Smooth muscle cell of the brain vasculature (primary cell): ENCODE measurements at places on chromosomes 3 and 15.
A peak's percentile ranks its signal among the peaks of the same experiment; 100 is the strongest.

DNA sequence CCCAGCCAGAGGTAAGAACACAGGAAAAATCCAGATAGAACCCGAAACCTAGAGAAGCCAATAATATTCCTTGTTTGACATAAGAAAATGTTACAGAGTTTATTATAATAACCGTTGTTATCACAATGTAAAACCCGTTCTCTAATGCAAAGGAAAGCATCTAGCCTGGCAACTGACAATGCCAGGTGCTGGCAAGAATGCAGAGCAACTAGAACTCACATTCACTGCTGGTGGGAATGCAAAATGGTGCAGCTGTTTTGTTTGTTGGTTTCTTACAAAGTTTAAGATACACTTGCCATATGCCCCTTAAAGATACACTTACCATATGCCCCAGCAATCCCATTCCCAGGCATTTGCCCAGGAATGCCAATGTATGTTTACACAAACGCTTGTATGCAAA, 23.4 kb downstream of the VPS39 start:
- DNase-seq, result no peak

DNA sequence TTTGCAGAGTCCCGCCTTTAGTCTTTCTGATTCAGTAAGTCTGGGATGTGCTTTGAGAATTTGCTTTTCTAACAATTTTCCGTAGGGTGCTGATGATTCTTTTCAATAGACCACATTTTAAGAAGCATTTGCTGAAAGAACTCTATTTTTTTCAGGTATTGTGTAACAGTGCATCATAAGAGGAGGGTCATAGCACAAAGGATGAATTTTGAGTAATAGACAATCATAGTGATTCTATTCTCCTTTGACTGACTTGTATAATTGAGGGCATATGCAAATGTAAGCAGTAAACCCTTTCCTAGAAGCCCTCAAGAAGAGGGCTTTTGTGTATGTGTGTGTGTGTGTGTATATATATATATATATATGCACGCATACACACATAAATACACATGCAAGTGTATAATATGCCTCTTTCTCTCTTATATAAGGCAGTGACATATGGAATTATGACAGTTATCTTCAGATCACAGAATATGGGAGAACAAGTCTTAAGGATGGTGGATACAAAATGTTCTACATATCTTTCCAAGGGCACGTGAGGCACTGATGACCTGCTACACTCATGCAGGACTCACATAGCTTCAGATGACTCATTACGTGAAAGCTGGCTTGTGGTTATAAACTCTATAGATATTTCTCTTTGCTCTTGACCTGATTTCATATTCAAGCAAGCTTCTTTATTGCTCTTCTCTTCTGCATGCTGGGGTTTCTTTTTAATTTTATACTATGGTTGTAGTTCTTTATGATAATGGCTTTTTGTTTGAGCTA, 6.5 kb upstream of the PLSCR1 start:
- DNase-seq, result peak; percentile 47

GRCh38 chr15:62105266-62105665, 38.5 kb downstream of the C2CD4A start:
- DNase-seq, result no peak

- DNase-seq, result no peak
Measured at GRCh38 chr3:50442945-50443579, 60.4 kb downstream of the CACNA2D2 start.

DNA sequence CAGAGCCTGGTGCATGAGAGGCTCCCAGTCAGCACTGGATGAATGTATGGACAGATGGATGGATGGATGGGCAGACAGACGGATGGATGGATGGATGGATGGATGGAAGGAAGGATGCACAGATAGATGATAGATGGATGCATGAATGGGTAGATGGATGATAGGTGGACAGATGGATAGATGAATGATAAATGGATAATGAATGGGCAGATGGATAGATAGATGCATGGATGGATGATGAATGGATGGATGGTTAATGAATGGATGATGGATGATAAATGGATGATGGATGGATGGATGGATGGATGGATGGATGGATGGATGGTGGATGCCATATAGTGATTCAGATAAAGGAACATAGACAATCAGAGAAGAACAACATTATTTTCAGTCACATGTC, 71.0 kb downstream of the SLC6A11 start:
- no peak for DNase-seq

DNA sequence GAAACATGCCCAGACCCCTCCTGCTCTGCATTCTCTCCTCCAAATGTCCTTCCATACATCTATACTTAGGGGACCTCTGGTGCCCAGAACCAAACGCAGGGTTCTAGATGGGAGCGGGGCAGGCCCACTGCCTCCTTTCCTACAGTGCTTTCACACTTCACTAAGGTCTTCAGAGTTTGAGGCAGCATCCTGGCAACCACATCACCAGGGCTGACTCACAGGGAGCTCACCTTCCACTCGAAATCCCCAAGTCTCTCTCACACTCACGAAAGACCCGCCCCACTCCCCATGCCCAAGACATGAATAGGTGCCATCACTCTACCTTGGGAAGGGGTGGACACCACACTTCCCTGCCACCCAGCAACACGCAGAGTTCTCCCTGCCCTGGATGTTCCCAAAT, 18.9 kb downstream of the HOMER2 start:
- no peak for DNase-seq

GRCh38 chr15:54032066-54032465, 53.8 kb downstream of the UNC13C start:
- no peak for DNase-seq

GRCh38 chr15:62994975-62995681, 47.4 kb upstream of the TPM1 start:
- no peak for DNase-seq

DNA sequence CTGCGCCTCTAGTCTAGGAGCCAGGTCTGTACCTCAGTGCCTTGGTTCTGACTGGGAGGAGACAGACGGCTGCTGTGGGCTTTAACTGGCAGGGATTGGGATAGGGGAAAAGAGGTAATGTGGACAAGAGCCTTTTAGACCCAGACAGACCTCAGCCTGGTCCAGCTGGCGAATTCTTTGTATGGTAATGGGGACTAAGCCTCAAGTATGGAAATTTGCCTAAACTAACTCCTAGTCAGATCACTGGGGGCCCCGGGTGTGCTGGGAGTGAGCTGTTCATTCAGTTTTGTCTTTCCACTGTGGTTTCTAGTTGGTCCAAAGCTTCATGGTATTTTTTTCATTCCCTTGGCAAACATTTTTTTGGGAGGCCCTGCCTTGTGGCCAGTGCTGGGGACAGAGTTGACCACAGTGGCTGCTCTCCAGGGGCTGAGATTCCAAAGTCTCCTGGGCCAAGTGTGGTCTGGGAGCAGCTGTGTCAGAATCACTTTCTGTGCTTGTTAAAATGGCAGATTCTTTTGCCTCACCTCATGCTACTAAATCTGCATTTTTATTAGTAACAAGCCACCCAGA, 261.4 kb upstream of the C2CD4B start:
- DNase-seq, result no peak

DNA sequence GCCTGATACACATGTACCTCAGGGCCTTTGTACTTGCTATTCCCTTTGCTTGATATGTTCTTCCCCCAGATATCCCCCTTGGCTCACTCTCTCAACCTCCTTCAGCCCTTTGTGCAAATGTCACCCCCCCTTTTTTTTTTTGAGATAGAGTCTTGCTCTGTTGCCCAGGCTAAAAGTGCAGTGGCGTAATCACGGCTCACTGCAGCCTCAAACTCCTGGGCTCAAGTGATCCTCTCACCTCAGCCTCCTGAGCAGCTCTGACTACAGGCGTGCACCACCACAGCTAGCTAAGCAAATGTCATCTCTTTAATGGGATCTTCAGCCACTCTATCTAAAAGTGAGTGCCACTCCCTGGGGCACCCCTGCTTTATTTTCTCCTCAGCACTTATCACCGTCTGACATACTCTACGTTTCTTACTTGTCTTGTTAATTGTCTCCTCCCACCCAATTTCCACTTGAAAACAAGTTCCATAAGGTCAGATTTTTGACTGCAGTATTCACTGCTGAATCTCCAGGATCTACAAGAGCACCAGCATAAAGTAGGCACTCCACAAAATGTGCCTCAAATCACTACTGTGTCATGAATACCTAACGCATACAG, 14.6 kb downstream of the IP6K2 start:
- DNase-seq, result no peak

DNA sequence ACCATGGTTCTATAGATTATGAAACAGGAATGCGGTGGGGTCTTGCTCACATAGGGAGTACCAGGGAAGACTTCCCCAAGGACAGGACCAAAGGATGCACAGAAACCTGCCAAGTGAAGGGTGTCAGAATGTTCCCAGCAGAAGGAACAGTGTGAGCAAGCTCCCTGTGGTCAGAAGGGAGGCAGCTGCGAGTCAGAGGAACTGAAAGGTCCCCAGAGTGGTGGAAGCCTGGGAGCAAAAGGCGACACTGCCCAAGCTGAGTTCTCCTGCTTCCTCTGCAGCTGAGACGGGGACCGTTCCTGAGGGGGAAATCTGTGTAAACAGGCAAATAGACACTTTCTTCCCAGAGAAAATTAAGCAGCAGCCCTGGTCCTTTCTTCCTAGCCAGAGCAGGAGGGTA, 14.2 kb upstream of the SLC6A6 start:
- DNase-seq, result no peak

DNA sequence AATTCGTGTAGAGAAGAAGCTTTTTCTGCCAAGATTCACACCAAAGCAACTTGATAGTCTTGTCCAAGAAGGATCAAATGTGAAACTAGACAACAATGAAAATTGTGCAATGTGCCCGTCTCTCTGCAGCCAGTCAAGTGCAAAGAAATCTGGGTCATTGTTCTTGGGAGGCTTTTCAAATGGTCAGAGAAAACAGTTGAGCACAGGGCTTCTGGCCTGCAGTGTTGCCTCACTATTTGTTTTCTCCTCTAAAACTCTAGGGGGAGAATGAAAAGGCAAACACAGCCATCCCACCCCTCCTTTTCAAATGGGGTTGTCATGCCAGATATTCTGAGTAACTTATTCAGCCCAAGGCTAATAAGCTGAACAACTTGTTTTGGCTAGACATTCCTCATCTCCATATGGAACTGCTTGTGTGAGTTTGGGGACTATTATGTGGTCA, 417.6 kb upstream of the CDIN1 start:
- no peak for DNase-seq

DNA sequence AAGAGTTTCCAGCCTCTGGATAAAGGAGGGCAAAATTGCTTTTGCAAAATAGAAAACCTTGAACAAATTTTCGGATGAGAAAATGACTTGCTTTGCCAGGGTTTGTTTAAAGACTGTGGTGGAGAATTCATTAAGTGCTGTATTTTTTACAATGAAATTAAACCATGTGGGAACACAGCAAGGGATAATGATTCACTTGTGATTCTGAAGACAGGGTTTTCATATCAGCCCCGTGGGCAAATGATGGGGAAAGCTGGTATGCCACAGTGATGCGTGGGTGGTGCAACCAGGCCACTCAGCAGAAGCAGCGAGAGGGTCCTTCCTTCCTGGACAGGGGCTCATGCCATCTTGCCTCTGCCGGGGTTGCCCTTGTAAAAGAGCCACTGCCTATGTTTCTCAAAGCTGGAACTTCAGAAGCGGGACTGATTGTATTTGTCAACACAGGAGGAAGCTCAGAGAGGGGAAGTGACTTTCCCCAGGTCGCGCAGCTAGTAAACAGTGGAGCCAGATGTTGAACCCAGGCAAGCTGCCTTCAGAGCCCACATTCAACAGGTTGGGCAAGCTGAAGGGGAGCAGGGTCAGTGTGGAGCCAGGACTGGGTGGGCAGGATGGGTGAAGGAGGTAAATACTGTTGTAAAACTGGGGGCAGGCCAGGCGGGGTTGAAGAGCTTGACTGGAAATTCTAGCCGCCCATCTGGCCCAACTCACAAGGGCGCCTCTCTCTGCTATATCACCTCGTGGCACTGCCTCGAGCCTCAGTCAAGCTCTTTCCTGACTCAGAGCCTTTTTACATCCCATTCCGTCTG, 79.1 kb downstream of the TOP2B start:
- no peak for DNase-seq

DNA sequence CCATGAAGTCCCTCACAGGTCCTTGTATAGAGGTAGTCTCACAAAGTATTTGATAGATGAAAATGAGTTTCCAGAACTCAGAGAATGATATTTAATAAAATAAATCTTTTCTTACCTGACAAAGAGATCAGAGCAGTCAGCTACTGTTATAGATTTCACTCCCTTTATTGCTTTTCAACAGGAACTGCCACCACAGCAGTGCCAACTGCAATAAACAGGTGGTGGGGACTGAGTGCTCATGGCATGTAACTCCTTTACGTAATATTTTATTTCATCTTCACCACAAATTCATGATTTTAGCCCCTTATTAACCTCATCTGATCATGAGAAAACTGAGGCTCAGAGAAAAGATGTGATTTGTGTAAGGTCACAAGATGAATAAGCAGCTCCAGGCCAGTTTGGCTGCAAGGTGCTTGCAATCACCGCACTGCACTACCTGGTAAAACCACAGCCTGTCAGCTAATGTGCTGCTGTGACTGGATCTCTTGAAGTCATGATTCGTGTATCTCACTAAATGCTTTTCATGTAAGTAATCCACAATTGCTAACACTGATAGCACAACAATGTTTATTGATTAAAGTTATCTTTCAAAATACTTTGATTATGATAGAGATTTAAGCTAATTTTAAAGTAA, 78.8 kb downstream of the WNT5A start:
- DNase-seq, result no peak

- DNase-seq, result no peak
Measured at GRCh38 chr3:119301662-119302061, 7.5 kb downstream of the ARHGAP31 start.

- DNase-seq, result no peak
Measured at GRCh38 chr3:125017406-125017805, 38.4 kb downstream of the HEG1 start.

GRCh38 chr3:105448338-105448982, 81.8 kb downstream of the ALCAM start:
- DNase-seq, result no peak

DNA sequence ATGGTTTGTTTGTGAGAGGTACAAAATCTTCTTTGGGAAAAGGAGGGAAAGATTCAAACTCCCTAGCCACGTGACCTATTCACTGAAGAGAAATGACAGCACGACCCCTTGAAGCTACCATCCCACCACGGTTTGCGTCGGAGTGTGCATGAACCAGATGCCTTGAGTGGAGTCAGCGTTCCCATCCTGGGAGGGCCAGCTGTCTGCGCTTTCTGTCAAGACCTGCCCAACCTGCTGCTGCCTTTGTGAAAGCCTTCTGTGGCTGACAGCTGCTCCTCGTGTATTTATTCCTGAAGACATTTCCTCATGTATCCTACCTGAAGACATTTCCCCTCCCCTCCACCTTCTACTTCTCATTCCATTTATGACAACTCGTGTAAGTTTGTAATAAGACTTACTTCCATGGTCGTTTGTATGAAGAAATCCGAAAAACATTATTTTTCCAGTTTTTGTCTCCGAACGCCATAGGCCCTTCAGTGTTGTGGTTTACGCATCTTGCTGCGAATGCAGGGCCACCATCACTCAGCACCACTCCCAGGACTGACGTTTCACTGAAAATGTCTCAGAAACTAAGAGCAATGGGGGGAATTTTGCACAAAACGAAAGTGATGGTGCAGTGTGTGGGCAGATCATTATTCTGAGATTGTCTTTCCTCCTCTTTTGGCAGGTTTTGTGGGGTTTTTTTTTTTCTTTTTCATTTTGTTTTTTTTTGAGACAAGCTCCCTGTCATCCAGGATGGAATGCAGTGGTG, 18.9 kb downstream of the EBLN2 start:
- DNase-seq, result no peak

- DNase-seq, result no peak
Measured at GRCh38 chr3:57696801-57697321, 4.0 kb upstream of the DENND6A start.

- DNase-seq, result no peak
Measured at GRCh38 chr15:66911131-66911700, 154.2 kb upstream of the SMAD3 start.

GRCh38 chr3:135865085-135865484, 100.4 kb upstream of the PPP2R3A start:
- no peak for DNase-seq
